ENCODE measurements at places on chromosomes 11 and 22. TPM values are rescaled to one million over a fixed set of nuclear protein-coding genes. Genes with fewer than 3 reads are reported as not detected.

Gene PVALB
- 8.1 TPM for total RNA-seq

Gene ROBO4
- total RNA-seq, result 17.8 TPM

Gene APOBEC3H
- not detected for total RNA-seq

Gene HBB
- 755 TPM for total RNA-seq

Gene OR51B2
- 0.09 TPM for total RNA-seq

Gene PANX3
- 0.04 TPM for total RNA-seq

Gene IL17REL
- not detected for total RNA-seq

Gene OR51B4
- 0.09 TPM for total RNA-seq

Gene APOBEC3G
- total RNA-seq, result 3.4 TPM

GRCh38 chr11:118098996-118099837 is 12.5 kb upstream of the SMIM35 start:
- DNase-seq, result no peak

- DNase-seq, result no peak
These were observed 35.4 kb upstream of the BRSK2 start for GRCh38 chr11:1354125-1354938.

GRCh38 chr11:130642994-130643393 is 194.5 kb downstream of the ADAMTS15 start:
- no peak for DNase-seq

DNA sequence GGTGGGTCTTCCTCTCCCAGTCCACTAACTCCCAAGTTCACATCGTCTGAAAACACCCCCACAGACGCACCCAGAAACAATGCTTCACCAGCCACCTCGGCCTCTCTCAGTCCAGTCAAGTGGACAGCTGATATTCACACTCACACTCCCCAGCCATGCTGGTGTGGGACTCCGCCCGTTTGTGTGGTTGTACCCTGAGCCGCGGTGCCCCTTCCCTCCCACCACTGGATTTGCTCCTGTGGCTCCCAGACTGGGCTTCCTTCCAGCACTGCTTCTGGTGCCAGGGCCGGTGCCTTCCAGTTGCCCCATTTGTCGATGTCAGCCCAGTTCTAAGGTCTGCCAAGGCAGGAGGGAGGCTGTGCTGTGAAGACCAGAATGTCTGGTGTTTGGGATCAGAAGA is 37.9 kb upstream of the PLET1 start:
- no peak for DNase-seq

GRCh38 chr11:44165432-44165831 is 70.0 kb downstream of the EXT2 start:
- peak; percentile 74 for DNase-seq

DNA sequence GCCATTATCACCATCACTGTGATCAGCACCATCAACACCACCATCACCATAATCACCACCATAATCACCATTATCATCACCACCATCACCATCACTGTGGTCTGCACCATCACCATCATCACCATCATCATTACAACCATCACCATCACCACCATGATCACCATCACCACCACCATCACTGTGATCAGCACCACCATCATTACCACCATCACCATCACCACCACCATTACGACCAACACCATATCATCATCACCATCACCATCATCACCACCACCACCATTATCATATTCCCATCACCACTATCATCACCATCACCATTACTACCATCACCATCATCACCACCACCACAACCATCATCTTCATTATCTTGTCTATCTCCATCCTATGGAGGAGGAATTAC is 125.2 kb downstream of the PHF21B start:
- no peak for DNase-seq

DNA sequence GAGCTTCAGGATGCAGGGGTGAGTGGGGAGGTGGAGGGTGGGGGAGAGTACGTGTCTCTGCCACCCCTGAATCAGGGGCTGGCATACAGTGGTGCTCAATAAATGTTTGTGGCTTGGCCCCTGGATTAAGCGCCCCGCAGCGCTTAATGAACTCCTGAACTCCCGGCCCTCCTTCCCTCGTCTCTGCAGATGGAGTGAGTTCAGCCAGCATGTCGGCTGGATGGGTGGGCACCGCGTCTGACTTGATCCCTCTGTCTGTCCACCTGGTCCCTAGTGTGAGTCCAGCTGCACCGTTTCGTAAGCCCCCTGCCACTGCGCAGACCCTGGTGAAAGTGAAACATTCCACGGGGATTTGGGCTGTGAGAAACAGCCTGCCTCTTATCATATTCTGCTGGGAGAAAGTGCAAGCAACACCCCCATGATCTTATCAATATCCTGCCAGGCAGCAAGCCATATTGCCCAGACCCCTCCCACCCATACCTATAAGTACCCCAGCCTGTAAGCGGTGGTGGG is 12.0 kb upstream of the MRGPRD start:
- DNase-seq, result no peak

- no peak for DNase-seq
These were observed 50.3 kb downstream of the MICAL3 start for GRCh38 chr22:17974087-17974486.

- DNase-seq, result no peak
These were observed 10.6 kb upstream of the MYO7A start for GRCh38 chr11:77117492-77117891.

DNA sequence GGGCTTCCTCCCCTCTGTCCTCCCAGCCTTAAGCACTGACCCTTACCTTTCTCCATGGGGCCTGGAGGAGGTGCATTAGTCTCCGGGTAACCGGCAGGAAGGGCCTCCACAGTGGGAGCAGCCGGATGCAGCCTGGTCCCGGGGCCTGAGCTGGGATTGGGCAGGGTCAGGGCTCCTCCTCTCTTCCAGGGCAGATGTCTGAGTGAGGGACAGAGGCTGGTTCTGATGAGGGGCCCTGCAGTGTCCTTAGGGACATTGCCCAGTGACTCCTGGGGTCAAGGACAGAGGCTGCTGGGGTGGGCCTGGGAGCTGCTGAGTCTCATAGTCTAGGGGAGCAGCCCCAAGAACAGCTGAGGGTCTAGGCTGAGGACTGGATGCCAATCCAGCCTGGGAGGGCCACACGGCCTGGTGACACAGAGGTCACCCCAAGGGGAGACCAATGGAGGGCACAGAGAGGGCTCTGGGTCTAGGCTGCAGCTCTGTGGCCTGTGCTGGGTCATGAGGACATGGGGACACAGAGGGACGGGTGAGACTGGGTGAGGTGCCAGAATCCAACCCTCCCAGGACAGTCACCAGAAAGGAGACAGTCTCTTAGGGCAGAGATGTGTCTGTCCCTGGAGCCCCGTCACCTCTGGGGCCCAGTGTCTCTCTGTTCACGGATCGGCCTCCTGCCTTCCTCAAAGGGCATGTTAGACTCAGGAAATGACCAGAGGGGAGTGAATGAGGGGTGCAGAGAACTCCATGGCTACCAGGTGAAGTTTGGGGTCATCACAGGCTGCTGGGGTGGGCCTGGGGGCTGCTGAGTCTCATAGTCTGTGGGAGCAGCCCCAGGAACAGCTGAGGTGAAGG is 6.5 kb downstream of the IGLL5 start:
- no peak for DNase-seq

- no peak for DNase-seq
These were observed 12.1 kb downstream of the SF3A1 start for GRCh38 chr22:30344447-30345200.

DNA sequence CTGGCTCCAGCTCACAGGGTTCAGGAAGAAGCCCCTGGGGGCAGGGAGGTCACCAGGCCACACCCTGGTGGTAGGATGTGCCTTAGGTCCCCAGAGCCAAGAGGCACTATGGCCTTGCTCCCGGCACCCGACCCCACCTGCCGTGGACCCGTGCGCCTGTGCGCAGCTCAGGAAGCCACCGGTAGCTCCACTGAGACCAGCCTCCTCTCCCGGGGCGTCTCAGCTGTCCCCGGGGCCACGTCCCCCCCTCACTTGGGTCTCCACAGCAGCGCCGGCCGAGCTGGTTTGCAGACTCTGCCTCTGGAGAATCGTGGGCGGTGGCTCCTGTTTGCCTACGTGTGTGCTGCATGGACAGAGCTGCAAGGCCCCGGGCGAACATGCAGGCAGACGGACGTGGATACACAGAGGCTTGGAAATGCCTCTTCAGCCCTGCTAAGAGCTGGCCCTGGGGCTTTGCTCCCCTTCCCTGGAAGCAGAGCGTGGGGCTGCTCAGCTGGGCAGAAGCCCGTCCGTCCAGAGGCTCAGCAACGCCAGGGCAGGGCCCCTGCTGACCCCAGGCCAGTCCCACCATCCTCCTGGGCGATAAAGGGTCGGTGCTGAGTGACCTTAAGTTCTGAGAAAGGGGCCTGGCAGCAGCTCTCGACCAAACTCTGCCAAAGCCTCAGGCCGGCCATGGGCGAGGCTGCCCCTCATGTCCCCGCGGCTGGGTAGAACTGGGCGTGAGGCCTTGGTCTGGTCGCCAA is 15.3 kb upstream of the MUC5B start:
- DNase-seq, result no peak

- peak; percentile 85 for DNase-seq
These were observed 1.1 kb upstream of the PPFIBP2 start for GRCh38 chr11:7512525-7513233.

GRCh38 chr11:65100674-65101350 is 4.8 kb downstream of the VPS51 start:
- no peak for DNase-seq

DNA sequence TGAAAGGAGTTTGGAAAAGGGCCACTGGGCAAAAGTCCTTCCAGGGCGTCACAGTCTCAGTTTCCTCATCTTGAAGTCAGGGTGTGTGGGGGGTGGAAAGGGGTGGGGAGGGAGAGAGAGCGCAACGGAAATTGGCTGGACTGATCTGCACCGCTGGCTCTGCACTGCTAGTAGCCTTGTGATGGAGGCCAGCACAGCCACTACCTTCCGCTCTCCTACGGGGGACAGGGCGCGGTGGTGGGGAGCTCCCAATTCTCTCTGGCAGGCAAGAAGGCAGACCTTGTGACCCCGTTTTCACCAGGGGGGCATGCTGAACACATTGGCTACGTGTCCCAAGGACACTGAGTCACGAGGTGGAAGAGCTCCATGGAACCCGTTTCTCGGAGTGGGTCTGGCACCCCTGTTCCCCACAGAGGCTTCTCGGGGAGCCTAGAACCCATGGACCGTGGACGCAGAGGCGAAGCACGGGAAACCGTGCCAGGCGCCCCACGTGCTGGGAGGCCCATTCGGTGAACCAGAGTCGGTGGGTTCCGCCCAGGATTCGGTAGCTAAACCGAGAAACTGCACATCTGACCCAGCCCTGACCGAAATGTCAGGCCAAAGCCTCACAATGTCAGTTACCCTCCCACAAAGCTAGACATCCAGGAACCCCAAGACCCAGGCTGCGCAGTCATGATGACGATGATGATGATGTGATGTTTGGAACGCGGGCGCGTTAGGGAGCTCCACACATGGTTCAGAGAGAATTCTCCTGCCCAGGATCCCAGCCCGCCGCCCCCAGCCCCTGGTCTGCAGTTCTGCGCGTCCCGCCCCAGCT is 28.3 kb upstream of the WNT11 start:
- DNase-seq, result peak; percentile 84

DNA sequence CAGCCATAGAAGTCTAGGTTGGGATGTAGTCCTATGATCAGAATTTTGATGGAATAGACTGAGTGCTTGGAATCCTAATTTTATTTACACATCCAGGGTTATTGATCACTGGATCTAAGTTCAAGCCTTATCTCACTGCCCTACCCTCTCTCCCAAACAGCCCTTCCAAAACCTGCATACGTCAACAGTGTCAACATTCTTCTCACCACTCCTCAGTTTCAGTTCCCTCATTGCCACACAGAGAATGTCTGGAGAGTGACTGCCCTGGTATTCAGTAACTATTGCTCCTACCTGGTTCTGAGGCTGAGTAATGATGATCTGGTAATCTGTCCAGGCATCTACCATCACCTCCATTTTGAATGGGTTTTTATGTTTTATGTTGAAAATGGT is 60.0 kb downstream of the GLYATL1 start:
- peak; percentile 38 for DNase-seq

DNA sequence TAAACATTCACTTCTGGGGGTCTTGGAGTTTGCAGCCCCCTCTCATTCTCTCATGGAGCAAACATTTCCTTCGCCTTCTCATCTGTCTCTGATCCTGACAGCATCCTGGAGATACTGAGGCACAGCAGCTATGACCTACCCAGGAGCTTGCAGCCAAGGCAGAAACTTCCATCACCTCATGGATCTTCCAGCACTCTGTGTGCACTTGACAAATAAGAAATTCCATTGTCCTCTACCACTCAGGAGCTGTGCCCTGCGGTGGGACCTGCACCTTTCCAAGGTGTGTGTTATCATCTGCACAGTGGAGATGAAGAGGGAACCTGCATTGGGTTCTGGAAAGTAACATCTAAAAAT is 49.1 kb downstream of the GGTLC2 start:
- no peak for DNase-seq

DNA sequence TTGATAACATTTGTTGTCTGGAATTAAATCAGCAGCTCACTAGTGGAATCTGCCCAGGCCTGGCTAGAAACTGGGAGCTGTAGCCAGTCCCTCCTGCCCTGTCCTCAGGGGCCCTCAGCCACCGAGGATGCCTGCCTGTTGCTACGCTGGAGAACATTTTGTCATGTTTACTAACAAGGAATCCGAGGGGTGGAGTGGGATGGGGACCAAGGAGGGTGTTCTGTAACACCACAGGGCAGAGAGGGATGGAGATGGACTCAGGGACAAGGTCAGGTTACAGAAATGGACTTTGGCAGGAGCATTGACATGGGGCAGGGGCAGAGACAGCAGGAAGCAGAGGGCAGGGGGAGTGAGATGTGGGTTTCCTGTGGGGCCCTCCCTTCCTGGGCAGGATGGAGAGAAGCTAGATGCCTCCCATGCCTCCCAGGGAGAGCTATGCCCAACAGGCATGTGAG is 45.8 kb upstream of the AMPD3 start:
- no peak for DNase-seq
